ENCODE measurements at places on chromosomes 7 and 10. TPM values are rescaled to one million over a fixed set of nuclear protein-coding genes. Genes with fewer than 3 reads are reported as not detected.

- no peak for DNase-seq
These were observed 9.5 kb downstream of the CYREN start for GRCh38 chr7:135160858-135161653.

GRCh38 chr7:18792871-18793595 is 297.5 kb downstream of the HDAC9 start:
- DNase-seq: no peak

DNA sequence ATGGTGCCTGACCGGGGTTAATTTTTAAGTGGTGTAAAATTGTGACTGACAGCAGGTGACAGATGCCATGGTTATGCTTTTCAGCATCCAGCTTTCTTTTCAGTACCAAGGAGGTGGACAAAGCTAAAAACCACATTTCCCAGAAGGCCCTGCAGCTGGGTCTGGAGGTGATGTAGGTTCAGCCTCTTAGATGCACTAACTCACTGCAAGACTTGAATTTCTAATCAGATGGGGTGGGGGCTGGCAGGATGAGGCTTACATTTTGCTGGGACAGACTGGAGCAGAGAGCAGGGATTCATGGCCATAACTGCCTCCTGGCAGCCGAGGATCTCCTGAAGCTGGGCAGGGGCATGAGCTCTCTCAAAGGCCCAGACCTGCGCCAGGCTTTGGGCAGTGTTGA is 52.4 kb downstream of the PDIA4 start:
- no peak for DNase-seq

Gene GPR85
- 0.58 TPM for polyA plus RNA-seq

DNA sequence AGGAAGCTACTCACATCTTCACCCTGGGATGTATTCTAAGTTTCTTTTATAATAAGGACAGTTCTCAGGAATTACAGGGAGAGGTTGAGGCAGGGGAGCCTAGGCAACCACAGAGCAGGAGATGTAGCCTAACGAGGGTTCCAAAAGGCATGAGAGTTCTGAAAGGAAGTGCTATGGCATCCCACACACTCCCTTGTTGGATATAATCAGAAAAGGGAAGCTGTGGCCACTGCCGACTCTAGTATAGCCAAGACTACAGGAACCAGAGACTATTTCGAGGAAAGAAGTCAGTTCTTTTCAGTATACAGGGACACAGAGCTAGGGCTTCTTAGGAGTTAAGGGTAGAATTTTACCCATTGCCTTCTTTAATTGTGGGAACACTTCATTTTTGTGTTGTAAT is 11.0 kb downstream of the PRR15 start:
- no peak for DNase-seq

DNA sequence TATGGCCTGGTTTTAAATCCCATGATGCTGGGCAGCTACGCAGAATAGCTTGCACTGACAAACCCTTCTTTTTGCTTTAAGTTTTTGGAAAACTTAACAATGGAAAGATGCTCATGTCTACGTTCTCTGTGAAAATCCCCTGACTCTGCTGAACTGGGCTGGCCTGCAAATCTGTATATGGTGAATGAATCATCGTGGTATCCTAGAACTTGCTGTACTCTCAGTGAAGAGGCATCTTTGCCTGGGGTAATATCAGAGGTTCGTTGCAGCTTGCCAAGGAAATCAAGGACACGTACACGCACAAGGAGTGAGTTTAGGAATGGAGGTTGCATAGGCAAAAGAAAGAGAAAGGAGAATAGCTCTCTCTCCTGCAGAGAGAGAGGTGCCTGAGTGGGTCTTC is 382.0 kb upstream of the ADARB2 start:
- DNase-seq: no peak

DNA sequence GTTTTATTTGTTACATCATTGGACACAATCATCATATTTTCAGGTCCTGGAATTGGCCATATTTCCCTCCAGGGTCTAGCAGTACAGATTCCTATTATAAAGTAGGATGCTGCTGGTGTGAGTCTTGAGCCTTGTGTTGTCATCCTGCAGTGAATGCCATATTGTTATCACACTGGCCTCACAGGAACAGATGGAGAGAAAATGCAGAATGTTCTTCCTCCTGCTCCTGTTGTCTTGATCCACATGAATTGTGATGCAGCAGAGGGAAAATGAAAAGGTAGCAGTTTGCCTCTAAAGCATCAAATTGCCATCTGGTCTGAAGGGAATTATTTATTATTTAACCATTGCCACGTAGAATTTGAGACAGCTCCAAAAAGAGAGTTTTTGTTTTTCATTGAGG is 248.6 kb downstream of the GPAM start:
- DNase-seq: no peak

- DNase-seq: no peak
These were observed 15.6 kb downstream of the CNNM1 start for GRCh38 chr10:99344715-99345114.
